ENCODE measurements at places on chromosomes 6 and 20.

DNA sequence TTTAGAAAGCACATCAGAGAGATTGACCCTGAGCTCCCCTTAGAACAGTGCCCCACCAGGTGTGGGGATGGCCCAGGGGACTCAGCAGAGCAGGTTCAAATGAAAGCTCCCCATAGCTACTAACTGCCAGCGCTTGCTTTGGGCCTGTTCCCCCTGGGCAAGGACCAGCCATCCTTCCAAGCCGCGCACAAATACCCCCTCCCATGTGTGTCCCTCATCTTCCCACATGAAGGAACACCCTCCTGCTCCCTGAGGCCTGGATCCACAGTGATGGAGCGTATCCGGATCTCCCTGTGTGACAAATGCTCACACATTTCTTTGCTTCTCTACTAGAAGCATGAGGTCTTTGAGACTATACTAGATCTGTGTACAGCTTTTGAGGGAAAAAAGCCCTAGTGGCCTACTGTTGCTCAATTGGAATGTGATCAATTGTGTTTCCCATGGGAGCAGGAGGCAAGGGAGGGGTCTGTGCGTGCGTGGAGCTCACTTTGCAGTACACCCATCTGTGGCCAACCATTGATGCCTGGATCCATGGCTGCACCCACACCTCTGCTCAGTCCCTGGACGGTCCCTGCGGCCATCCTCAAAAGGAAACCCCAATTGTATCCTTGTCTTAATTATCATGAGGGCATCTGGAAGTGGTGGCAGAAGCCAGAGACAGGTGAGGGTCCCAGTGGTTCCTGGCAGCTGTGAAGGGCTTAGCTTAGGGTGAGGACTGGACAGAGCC is 1.4 kb upstream of the RAET1G start:
- no peak for DNase-seq

GRCh38 chr6:54897462-54898189 is 51.1 kb downstream of the FAM83B start:
- no peak for DNase-seq

- DNase-seq = no peak
Observed at GRCh38 chr6:170102582-170103481, 188.0 kb downstream of the DLL1 start.

- DNase-seq = no peak
Observed at GRCh38 chr6:140077827-140078560, 703.5 kb upstream of the CITED2 start.

GRCh38 chr6:113584767-113585166 is 272.4 kb upstream of the MARCKS start:
- DNase-seq = no peak

DNA sequence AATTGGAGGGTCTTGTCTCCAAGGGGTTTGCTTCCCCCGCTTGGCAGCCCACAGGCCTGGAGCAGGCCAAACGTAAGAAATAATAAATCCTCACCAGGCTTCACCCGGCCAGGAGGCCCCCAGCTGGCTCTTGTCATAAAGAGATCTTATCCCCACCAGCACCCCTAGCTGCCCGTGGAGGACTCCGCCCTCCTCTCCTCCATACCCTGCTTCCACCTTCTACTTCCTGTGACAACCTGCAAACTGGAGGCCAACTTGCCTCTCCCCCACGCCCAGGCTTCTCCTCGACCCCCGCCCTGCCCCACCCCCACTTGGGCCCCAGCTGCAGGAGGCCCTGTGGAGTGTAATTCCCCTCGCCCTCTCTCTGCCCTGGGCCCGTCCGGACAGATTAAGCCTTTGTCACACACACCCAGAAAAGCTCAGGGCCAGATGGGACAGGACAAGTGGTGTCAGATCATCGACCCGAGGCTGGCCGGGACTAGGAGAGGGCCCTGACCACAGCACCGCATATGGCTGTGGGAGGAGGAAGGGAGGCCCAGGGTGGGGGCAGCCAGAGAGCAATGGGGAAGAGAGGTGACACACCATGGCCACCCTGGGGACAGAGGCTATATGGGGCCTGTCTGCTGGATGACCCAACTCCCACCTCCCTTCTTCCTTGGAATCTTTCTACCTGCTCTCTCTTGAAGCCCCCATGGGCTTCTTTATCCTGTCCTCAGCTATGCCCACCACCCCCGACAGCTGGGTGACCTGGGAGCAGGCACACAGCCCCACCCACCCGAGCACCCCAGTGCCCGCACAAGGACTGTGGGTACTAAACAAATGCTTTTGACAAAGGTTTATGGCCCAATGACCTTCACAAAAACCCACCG is 3.9 kb downstream of the NOL4L start:
- DNase-seq = no peak

GRCh38 chr6:126967296-126968005 is 151.0 kb upstream of the RSPO3 start:
- DNase-seq = no peak

- DNase-seq = no peak
Observed at GRCh38 chr6:99233219-99233618, 116.3 kb downstream of the FAXC start.

- no peak for DNase-seq
Observed at GRCh38 chr20:57351042-57351783, at the start of gene RAE1. TSS of gene RAE1 (plus strand) at chr20:57351255. CDS start at chr20:57354039, 2,784 bp downstream.

GRCh38 chr6:38187325-38187724 is 367.8 kb downstream of the ZFAND3 start:
- no peak for DNase-seq

GRCh38 chr6:74631564-74631963 is 574.3 kb downstream of the COL12A1 start:
- no peak for DNase-seq

Data from cerebellar nuclear complex (tissue), 1 donor.